GOT3 (cell line): ENCODE measurements at places on chromosomes 3 and 15.
A peak's percentile ranks its signal among the peaks of the same experiment; 100 is the strongest.

GRCh38 chr15:43276563-43277200 lies 10.0 kb upstream of the TGM5 start:
- DNase-seq: no peak

- DNase-seq: no peak
Measured at GRCh38 chr15:63072809-63073277, 30.3 kb downstream of the TPM1 start.

DNA sequence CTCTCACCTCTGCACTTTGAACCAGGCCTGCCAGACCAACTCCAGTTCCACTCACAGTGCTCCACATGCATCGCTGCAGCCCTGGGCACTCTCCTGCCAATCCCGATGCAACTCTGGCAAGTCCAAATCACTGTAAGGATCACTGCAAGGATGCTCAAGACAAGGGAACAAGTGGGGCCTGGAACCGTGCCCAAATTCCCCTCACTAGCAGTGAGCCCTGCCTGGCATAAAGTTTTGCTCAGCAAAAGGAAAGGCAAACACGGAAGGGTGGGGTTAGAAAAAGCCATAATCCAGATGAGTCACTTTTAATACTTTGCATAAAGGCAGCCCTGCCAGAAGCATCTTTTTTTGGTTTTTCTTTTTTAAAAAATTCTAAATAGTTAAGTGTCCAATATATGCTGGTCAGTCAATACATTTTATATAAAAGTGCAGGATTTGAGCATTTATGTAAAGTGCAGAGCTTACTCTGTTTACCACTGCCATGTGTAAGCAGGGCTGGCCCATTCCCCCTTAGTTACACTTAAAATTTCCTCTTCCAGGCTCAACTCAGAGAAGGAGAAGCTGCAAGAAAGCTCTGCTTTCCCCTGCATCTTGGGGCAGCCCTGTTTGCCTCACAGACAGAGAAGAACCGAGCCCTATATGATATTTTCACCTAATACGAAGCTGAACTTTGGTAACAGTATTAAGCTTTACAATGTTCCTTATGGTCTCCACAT lies 102.2 kb downstream of the CD47 start:
- no peak for DNase-seq

DNA sequence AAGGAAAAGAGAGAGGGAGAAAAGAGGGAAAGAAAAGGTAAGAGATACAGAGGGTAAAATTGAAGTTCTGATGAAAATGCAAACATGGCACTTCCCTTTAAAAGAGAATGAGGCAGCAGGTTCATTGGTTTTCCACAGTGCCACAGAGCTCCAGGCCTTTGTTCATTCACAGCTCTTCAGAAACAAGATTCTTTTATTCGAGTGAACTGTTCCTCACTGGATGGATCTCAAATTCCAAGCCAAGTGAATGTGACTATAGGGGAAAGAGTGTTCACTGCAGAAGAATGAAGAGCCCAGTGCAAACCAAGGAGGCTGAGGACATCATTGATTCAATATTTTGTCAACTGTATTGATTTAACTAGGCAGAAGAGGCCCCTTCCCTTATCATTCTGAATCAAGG lies 280.3 kb upstream of the PROK2 start:
- DNase-seq: no peak

- no peak for DNase-seq
Measured at GRCh38 chr3:6097021-6097420, 763.9 kb upstream of the GRM7 start.

GRCh38 chr3:69695933-69696332 lies 43.3 kb upstream of the MITF start:
- no peak for DNase-seq

- DNase-seq: no peak
Measured at GRCh38 chr15:31279221-31280045, 47.2 kb upstream of the KLF13 start.

DNA sequence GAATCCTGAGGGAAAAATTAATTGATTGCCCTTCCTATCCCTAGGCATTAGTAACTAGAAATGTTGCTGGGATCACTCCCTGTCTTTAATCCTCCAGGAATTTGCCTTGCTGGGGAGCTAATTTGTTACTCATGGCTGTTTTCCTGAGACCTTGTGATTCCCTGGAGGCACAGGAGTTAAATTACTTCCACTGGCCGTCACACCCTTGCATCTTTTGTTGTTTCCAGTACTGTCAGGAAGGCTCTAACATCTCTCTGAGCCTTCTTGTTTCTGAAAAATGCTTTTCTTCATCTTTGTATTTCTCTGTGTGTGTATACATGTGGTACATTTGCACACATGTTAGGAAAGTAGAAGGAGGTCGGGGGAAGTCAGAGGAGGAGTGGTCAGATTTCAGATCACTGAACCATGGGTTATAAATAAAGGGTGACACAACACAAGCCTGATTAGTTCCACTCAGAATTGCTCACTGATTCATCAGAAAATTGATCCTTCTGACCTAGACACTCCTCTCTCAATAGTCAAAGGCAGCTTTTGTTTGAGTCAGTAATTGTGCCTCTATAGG lies 23.5 kb upstream of the LRRFIP2 start:
- DNase-seq: peak; percentile 55
